Aorta (tissue), 5 donors: ENCODE measurements at places on chromosomes 3 and 15. TPM values are rescaled to one million over a fixed set of nuclear protein-coding genes. Genes with fewer than 3 reads are reported as not detected.
A peak's percentile ranks its signal among the peaks of the same experiment; 100 is the strongest.

DNA sequence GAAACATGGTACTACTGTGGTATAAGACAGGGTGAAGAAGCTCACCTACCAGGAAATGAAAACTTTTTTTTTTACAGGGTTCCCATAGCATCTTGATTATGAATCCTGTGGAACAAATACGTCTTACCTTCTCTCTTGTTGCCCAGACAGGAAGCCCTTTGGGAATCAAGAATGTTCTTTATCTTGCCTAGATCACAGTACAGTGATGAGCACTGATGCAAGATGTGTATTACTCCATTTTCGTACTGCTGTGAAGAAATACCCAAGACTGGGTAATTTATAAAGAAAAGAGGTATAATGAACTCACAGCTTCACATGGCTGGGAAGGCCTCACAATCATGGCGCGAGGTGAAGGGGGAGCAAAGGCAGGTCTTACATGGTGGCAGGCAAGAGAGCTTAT, 281.3 kb downstream of the UBE2E2 start:
- DNase-seq: no peak

- DNase-seq: no peak
Measured at GRCh38 chr3:191339316-191339917, 9.1 kb upstream of the UTS2B start.

DNA sequence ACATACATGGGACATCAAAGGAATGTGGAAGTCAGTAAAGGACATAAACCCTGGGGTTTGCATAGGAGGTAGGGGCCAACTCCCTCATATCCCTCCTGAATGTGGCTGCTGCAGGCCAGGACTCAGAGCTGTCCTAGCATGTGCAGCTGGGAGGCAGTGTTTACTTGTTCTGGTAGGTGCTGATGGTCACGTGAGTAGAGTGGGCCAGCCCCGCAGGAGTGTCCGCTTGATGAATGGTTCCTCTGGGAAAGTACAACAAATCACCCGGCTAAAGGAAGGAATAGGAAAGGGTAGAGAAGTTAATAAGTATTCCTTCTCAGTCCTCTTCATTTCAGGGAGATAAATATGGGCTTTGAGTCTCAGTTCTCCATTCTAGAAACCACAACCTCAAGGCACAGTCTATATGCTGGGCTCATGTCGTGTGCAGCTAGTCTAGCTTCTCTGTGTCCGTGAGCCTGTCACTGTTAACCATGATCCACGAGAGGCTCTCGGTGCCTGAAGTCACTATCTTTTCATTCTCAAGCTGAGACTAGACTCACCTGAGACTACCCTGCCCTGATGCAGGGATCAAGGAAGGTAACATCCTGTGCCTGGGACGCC, 17.9 kb downstream of the RIOX2 start:
- no peak for DNase-seq

- DNase-seq: no peak
Measured at GRCh38 chr3:152461460-152461859, 192.7 kb downstream of the MBNL1 start.

DNA sequence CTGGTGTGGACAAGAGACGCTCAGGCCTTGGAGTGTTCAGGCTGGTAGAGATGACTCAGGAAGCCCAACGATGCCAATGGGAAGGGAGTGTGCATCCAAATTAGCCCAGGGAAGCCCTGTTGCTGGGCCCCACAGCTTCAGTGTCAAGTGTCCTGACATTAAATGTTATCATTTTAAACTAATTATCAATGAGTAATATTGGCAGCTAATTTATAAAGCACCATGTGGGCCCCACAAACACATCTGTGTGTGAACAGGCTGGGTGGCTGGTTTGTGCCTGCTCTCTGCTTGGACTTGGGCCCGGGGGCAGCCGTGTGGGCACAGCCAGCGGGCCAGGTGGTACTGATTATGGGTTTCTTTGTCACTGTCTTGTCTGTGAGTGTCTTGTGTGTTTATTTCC, 15.0 kb downstream of the FBLN2 start:
- DNase-seq: no peak

ARPIN gene
- polyA plus RNA-seq: 11.0 TPM

HHATL gene
- polyA plus RNA-seq: 1.5 TPM

GRCh38 chr3:71310359-71310979, 273.1 kb downstream of the FOXP1 start:
- peak; percentile 58 for DNase-seq

OSTN gene
- not detected for polyA plus RNA-seq

DNA sequence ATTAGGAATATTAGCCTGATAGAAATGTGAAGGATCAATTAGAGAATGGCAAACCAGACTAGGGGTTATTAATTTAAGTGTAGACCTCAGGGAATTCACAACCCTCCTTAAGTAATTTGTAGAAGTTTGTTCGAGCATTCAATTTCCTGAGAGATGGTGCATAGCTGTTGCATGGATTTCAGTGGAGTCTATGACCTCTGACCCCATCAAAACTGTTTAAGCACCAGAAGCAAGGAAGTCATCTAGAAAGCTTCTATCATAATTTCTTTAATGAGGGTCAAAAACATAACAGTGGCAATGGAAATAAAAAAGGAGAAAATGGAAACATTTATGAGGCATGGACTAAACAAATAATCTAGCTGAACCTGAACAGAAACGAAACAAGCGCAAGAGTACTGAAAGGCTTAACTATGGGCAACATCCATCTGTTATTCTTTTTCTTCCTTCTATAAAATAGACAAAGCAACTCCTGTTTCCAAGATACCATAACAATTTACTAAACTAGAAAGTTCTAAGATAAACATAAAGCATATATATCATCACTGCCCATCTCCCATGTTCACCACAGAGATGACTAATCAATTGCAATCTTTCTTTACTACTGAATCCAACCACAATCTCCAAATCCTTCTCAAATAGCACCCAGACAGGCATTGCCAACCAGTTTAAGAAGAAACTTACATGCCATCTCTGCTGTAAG, 151.4 kb downstream of the THRB start:
- DNase-seq: no peak

DNA sequence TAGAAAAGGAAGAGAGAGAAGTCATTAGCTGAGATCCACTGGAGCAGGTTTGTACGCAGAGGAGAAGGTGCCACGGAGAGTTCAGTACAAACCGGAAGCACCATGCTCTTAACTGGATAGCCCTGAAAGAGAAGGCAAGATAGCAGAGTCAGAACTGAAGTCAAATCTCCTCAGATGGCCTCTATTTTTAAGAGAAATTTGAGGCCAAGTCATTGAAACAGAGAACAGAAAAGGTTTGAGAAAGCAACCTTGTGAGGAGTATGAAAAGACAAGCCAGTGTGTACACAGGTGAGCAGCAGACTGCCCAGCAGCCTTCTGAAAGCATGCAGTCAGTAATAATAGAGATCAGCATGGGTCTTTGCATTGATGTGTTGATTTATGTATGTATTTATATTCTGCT, 66.1 kb upstream of the SPRED1 start:
- no peak for DNase-seq

RPUSD2 gene
- polyA plus RNA-seq: 3.4 TPM

DNA sequence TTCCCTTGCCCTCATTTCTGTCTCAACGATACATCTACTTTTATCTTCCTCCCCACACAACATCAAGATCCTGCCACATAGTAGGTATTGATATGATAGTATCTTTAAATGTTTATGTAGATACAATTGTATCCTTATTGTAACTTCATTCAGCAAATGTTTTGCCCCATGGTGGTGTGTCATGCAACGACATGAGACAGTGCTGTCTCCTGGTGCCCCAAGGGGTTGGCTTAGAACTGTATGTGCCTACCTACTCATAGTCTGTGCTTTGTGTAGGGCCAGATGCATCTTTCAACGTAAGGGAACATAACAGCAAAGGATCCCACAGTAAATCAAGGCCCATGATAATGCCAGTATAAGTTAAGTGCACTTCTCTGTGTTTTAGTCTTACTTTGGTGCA, 2.8 kb upstream of the CD47 start:
- DNase-seq: no peak

- peak; percentile 71 for DNase-seq
Measured at GRCh38 chr15:78992416-78993256, 47.8 kb upstream of the CTSH start.

TLE3 gene
- 13.4 TPM for polyA plus RNA-seq
